Fibroblast of the conjunctiva (primary cell): ENCODE measurements at places on chromosomes 11 and 22.
A peak's percentile ranks its signal among the peaks of the same experiment; 100 is the strongest.

- peak; percentile 32 for DNase-seq
These were observed 4.9 kb upstream of the CELSR1 start for GRCh38 chr22:46542011-46542985.

DNA sequence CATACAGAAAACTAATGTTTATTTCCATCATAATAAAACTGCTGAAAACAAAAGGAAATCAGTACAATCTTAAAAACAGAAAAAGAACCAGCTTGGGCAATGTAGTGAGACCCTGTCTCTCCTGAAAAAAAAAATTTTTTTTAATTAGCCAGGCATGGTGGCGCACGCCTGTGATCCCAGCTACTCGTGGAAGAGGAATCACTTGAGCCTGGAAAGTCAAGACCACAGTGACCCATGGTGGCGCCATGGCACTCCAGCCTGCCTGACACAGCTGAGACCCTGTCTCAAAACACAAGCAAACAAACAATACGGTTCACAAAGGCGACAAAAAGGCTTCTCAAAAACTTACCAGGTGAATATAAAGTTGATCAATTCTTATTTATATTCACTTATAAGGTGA, 289.7 kb downstream of the BRD1 start:
- no peak for DNase-seq

- DNase-seq: no peak
These were observed 487.8 kb downstream of the BUD13 start for GRCh38 chr11:116285026-116285425.

GRCh38 chr22:38873469-38874411, 1.7 kb upstream of the CBX6 start:
- DNase-seq: no peak

- DNase-seq: no peak
These were observed 540.1 kb upstream of the TENM4 start for GRCh38 chr11:79980916-79981315.

DNA sequence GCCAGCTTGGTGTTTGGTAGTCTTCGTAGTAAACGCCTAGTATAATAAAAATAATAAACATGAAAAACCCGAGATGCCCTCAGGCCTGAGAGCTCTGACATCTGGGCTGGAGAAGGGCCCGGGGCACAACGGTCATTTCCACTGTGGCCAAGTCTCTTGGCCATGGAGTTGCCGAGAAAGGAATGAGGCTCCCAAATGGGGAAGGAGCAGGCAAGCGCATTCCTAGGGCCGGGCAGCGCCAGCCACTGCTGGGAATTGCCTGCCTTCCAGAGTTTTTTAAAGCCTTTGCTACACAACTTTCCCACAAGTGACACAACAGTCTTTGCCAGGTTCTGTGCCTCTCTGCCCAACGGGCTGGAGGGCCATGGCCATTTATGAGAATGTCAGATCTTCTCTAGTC, 103.4 kb downstream of the NAV2 start:
- no peak for DNase-seq

GRCh38 chr11:123778511-123778910, 24.2 kb upstream of the OR6X1 start:
- no peak for DNase-seq

- DNase-seq: peak; percentile 86
These were observed 83.6 kb downstream of the PIWIL4 start for GRCh38 chr11:94650756-94651155.

- DNase-seq: no peak
These were observed 23.6 kb upstream of the RNASEH2C start for GRCh38 chr11:65744026-65744698.

DNA sequence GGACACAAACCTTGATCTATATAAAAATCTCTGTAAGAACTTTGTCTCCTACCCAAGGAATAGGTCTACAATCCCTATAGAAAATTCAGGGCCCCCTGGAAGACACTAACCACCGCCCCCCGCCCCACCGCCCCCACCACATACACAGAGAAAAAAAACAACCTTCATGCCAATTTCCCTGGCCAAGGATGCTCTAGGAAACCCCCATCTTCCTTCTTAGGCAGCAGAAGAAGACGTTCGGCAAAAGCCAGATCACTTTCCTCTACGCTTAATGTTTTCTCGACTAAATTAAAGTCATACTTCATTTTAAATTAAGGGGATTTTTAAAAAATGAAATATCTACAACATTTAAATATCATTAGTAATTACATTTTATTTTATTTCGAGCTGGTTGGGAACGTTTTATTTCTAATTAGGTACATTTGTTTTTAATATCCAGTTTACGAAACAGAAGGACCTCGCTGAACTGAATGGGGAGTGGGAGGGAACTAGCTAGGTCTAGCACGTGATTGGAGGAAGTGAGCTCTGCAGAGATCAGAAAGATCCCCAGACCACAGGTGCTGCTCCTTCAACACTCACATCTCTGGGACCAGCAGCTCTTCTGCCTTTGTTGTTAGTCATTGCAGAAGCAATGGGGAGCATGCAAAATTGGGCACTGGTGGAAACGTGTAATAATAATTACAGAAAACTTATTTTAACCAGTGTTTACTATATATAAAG, 472.3 kb downstream of the MN1 start:
- no peak for DNase-seq

DNA sequence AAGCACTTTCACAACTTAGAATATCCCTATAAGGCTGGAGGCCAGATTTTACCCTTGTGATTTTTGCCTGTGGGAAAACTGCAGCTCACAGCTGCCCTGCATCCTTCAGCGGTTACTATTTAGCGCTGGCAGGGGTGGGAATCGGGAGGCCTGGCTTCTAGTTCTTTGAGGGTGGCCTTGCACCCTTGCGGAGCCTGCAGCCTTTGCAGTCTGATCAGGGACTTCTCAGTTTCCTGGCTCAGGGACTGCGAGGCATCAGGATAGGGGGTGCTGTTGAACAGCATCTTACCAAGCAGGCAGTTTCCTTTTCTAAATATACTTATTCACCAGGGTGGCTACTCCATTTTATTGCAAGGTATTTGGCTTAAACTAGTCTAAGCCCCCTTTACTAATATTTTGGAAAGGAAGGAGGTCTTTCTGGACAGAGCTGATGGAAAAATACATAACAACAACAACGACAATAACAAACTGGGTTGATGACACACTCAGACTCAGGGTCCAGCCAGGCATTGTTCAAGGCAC, 2.9 kb upstream of the APOA1 start:
- DNase-seq: no peak

DNA sequence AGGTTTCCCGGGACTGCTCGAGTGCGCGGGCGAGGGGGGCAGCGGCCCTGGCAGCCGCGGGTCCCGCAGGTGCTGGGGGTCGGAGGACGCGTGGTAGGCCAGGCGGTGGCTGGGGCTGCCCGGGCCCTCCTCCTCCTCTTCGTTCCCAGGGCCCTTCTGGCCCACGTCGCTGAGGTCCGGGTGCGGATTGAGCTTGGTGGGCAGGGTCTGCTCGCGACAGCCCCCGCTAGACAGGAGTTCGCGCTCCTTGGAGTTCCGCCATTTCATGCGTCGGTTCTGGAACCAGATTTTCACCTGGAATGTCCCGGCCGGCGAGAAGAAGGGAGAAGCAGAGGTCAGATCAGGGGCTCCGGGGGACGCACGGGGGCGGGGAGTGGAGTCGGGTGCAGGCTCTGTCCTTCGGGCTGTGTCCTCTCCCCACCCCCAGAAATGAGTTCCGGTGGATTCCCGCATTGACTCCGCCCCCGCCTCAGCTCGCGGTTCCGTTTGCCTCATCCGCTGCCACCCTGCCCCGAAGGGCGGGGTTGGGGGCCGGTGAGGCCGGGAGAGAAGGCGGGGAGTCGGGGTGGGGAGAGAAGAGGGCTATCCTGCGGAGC, 3.9 kb downstream of the DBX1 start:
- no peak for DNase-seq

DNA sequence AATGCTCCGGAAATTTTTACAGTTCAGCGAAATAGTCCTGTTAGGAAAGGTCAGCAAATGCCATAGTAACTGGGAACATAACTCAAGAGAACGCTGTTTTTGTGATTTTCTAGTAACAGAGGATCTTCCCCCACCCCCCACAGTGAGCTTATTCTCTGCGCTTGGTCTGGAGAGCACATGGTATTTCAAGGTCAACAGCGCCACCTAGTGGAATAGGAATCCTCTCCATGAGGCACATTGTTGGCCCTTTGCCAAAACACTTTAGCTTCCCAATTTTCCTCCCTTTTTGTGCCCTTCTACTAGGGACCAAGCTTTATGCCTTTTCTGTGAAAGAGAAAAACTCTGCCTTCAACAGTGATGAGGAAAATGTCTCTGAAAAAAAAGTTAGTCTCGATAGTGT, 13.2 kb upstream of the OR4C12 start:
- DNase-seq: peak; percentile 3

DNA sequence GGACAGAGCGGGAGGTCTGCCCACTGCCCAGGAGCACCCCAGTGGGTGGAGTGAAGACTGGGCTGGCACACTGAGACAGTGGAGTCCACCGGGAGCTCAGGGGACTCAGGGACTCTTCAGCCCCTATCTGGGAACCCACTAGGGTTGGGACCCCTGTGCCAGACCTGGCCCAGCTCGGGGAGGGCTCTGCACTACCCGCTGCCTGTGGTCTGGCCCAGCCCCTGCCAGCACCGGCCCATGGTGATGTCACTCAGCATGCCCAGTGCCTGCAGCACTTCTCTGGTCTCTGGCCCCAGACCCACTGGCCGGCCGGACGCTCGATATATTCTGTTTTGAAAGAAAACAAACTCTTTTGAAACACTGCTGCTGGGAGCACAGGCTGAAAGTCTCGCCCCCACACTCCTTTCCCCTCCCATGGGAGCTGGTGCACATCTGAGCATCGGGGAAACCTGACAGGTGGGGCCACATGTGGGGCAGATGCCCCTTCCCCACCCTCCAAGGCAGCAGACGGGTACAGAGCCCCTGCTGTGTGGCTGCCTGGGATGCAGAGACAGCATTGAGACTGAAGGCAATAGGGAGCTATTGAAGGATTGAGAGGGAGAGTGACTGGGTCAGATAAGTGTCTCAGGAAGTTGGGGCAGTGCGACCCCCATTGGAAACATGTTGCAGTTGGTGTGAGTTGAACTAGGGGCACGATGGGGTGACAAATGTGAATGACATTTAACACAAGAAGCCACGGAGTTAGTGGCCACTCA, 62.9 kb downstream of the MYEOV start:
- no peak for DNase-seq

- DNase-seq: no peak
These were observed 113.0 kb downstream of the ME3 start for GRCh38 chr11:86559311-86559945.

GRCh38 chr11:35126000-35126878, 12.7 kb upstream of the CD44 start:
- no peak for DNase-seq

- no peak for DNase-seq
These were observed 762.8 kb downstream of the FAM181B start for GRCh38 chr11:81970886-81971285.

DNA sequence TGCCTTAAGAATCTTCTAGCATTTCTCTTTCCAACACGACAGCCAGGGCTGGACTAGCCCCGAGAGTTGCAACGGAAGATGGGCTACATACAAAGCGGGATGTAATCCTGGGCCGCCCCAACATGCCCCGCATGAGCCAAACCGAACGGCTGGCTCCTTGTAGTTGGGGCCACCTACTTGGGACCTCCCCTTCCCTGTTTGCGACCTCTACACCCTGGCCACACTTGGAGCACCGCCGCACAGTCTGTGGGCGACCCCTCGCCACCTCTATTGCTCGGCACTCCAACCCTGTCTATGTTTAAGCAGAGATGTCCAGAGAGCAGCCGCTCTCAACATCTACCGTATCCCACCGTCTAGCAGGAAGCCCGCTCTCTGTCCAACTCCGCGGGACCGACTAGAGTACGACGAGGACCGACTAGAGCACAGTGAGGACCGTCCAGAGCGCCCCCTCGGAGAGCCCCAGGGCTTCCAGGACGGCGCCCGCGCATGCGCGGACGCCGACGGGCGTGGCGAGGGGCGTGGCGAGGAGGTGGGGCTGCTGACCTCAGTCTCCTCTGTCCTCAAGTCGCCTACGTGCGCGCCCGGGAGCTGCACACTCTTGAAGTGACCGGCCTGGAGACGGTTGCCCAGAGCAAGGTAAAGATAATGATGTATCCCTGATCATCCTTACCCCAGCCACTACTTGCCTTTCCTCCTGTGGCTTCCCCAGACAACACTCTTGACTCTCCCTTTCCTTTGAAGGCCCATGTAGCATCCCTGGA, 32.3 kb downstream of the NEAT1 start:
- DNase-seq: peak; percentile 76

DNA sequence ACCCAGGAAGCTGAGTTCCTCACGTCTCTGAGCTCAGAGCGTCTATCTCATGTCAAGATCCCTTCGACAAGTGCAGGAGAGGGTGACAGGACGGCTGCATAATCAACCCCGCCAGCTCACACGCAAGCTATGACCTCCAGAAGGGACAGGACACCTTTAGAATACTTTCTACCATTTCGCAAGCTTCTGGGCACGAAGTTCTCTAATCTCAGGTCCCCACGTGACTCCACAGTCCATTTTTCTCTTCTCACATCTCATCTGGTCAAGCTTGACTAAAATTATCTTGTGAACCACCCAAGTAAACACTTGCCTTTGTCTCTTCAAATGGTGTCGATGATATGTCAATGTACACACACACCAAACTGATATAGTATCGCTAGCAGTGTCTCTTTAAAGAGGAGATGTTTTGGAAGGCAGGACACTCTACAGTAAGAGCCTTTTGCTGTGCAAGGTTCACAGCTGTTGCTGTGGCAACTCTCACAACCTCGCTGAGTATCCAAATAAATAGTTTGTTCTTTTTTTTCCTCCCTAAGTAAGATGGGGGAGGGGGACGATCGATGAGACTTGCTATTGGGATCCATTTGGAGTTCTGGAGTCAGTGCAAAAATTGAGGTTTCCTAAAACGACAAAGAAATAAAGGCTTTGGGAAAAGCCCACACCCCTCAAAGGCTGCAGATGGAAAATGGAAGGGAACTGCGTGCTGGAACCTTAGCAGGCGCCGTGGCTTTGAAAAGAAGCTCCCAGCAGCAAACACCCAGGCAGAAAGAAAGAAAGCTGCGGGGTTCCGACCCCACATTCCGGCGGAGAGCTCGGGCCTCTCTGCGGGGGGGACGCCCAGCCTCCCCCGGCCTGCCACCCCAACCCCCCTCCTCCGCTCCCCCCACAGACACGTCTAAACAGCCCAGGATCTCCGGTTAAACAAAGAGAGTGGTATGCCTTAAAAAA, 215.4 kb upstream of the UBASH3B start:
- DNase-seq: peak; percentile 63

DNA sequence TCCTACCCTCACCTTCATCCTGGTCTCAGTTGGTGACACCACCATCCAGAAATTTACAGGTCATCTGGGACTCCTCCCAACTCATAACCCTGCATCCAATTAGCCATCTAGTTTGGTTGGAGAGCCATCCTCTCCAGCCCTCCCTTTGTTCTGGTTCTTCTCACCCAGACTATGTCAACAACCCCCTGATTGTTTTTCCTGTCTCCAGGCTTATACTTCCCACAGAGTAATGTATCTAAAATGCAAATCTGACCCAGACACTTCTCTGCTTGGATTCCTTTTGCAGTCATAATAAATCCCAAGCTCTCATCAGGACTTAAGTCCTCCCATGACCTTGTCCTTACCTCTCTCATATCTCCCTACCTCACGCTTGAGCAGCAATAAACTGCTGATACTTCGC, 3.0 kb downstream of the TTC12 start:
- no peak for DNase-seq

- DNase-seq: no peak
These were observed 74.1 kb upstream of the CADM1 start for GRCh38 chr11:115578275-115578674.
